ENCODE measurements at places on chromosomes 3 and 15.

DNA sequence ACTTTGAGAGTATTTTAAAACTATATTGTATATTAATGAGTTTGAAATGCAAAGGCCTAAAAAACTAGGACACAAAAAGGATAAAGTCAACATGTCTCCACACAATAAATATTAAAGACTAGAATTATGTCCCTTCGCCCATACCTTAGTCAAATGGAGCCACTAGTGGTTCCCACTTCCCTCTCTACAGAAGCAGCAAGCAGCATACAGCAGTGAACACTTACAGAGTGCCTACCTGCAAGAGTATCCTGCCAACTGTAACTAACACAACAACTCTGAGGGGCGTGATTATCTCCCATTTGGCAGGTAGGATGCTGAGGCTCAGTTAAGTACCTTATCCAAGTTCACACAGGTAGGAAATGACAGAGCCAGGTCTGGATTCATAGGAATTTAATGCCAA, 17.2 kb downstream of the DYNC1LI1 start:
- no peak for DNase-seq

- no peak for DNase-seq
These were observed 245.3 kb upstream of the ZPLD1 start for GRCh38 chr3:102189541-102189940.

GRCh38 chr3:169980055-169980454, 13.4 kb downstream of the SEC62 start:
- no peak for DNase-seq

DNA sequence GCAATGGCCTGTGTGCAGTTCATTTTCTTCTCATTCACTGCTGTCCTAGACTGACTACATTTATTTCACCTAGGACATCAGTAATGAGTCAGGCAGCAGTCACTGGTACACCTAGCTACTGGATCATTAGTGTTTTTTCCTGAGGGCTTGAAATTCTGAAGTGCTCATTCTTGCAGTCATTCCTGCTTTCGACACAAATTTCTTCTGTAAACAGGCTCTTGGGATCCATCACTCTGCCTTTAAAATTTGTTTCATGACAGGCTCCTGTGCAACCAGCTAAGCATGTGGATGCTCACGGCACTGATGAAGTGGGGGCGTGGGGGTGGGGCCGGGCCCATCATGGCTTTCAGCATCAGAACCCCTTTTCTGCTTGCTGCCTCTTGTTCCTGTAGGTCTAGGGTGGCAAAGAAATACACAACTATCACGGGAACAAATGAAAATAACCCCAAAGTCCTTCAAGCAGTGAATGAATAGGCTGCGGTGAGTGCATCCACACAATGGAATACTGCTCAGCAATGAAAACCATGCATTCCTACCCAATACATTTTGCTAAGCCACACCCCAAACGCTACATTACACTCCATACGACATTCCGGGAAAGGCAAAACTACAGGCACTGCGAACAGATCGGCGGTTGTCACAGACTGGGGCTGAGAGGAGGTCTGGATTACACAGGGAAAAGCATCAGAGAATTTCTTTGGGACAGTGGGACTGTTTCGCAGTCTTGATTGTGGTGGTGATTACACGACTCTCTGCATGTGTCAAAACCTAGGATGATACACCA, 9.3 kb upstream of the MELTF start:
- DNase-seq: no peak

- DNase-seq: no peak
These were observed 346.8 kb downstream of the EPHA6 start for GRCh38 chr3:97161169-97161568.

- no peak for DNase-seq
These were observed 671 bp upstream of the DCUN1D1 start for GRCh38 chr3:182981038-182981380.

DNA sequence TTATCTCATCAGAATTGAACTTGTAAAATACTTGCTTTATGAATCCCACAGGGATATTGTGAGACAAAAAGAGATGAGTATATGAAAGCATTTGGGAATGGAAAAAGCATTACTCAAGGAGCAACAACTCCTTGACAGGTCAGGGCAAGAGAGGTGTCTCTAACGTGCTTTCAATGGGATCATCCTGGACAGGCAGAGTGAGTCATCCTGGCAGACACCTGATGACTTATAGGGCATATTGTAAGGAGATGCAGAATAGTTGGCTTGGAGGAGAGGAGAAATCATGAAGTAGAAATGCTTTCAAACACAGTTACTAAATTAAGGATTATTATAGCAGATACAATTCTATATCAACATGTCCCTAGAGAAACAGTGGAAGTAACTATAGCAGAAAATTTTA, 71.9 kb upstream of the THSD4 start:
- DNase-seq: no peak

DNA sequence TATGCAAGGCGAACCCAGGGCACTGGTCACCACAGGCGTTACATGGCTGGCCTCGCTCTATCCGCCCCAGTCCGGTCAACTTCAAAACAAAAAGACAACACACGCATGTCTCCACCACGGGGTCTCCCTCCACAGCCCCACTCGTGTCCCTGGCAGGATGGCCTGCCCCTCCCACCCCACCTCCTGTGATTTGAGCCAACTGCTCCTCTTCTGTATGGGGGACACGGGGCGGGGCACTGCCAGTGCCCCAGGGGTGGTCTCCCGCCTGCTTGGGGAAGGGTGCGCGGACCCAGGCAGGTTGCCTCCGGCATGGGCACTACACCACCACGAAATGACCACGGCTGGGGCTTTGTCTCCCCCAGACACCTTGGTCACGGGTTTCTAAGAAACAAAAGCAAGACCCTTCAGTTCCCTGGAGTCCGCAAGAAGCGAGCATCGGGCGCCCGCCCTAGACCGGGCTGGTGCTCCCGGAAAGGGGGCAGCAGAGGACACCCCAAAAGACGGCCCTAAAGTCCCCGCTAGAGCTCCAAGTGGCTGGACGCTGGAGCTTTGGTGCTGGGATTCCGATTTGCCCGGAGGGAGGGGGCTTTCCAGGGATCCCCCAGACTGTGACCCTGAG, 219.3 kb upstream of the PRICKLE2 start:
- DNase-seq: no peak

- no peak for DNase-seq
These were observed 15.6 kb upstream of the UBE2Q2 start for GRCh38 chr15:75827691-75828090.

DNA sequence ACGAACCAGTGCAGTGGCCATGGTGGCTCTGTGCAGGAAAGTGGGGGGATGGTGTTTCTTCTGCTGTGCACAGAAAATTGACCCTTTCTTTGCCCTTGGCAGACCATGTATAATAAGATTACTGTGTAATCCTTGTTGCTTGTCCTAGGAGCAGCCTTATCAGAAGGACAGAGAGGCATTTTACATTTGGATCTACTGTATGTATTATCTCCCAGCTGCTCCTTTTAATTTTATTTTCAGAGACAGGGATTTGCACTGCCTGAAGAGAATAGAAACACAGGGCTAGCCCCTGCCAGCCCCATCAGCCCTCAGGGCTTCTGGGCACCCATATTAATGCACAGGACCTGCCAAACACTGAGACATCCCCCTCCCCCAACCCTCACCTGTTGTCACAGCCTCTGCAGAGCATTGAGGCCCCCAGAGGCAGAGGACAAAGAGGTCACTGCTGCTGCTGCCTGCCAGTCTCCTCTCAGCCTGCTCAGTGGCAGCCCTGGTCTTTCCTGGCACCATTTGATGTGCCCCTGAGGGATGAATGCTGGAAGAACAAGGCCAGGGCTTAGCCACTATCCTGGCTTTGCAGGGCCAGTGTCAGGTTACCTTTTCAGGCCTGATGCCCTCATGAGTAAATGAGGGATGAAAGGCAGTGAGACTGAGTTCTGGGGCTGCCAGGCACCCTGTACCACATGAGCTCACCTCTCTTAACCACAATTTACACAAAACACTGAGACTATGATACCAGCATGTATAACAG, 533.4 kb downstream of the NTRK3 start:
- no peak for DNase-seq

GRCh38 chr3:56787258-56787775, 14.4 kb downstream of the ARHGEF3 start:
- DNase-seq: no peak

- no peak for DNase-seq
These were observed 55.2 kb downstream of the UNC13C start for GRCh38 chr15:54033356-54033860.

GRCh38 chr3:144363856-144364255, 392.2 kb downstream of the DIPK2A start:
- DNase-seq: no peak

DNA sequence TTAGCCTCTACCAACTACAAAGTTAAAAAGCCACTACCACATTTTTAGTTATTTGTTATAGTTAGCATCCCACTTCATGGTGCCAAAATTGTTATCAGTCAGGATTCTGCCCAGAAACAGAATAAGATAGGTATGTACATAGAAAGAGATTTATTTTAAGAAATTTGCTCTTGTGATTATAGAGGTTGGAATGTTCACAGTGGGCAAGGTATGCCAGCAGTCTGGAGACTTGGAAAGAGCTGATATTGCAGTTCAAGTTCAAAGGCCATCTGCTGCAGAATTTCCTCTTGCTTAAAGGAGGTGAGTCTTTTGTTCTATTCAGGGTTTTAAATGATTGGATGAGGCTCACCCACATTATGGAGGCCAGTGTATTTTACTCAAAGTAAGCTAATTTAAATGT, 143.8 kb upstream of the POU1F1 start:
- no peak for DNase-seq

DNA sequence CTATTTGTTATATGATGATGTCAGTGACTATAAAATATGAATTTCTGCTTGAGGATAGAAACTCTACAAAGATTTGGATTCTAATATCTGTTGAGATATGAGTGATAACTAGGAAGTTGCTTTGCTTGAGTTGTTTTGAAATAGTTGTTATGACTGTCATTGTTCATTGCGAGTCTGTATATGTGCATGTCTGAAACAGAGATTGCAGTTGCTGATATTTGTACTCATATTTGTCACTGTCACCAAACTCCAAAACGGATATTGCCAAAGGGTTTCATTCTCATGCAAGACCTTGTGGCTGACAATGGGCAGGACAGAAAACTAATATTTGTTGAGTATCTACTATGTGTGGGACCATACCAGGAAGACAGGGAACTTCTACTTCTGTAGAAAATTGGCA, 240.2 kb downstream of the CD47 start:
- DNase-seq: no peak

DNA sequence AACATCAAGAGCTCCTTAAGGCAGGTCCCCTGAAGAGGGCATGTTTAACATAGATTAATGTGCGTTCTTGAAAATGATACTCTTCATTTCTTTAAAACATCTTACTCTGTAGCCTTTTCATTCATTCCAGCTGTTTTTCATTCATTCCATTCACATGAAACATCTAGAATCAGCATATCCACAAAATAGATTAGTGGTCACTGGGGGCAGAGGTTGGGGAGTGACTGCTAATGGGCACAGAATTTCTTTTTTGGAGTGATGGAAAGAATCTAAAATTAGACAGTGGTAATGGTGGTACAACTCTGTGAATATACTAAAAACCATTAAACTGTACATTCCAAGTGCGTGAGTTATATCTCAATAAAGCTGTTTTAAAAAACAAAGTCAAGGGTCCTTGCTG, 15.4 kb upstream of the CXCR6 start:
- peak; percentile 50 for DNase-seq

DNA sequence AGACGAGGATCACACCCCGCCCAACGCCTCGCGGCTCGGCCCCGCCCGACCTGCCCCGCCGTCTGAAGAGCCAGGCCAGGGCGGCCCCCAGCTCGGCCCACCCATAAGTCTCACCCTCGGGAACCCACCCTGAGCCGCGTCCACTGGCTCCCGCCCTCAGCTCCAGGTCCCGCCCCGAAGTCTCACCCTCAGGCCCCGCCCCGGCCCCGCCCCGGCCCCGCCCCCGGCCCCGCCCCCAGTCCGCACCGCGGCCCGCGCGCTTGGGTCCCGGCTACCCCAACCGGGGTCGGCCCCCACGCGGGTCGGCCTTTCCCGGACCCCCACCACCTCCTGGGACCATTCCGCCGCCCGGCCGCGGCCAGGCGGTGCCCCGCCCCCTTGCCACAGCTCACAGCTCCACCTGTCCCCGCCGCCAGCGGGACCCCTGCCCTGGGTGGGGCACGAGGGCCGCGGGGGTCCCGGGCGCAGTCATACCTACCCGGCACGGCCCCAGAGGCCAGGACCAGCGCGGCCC, 489 bp downstream of the CSPG5 start:
- DNase-seq: no peak

All from astrocyte of the spinal cord (primary cell).